NCI-H2081 treated with DMSO at 0.1 percent for 48 hours (cell line): ENCODE measurements at places on chromosomes 2 and 18.
A peak's percentile ranks its signal among the peaks of the same experiment; 100 is the strongest.

- DNase-seq: no peak
These were observed 354.8 kb downstream of the MEIS1 start for GRCh38 chr2:66789741-66790140.

DNA sequence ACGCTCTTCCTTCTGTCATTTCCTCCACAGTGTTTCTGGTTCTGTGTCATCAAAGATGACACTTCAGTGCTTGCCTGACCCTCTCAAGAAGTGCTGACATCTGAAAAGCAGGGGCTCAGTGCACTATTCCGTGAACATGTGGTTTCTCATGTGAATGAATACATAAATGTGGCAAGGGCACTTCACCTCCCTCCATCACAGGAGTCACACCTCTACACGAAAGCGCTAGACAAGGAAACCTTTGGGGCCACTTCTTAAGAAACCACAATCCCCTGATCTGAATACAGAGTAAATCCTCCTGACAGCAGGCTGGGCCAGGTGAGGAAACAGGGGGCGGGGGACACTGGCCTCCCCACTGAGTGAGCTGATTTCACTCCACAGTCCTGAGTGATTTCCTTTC, 145.8 kb upstream of the ACAA2 start:
- no peak for DNase-seq

GRCh38 chr2:63827749-63828148, 13.9 kb upstream of the UGP2 start:
- no peak for DNase-seq

- DNase-seq: no peak
These were observed 43.4 kb upstream of the ANKRD62 start for GRCh38 chr18:12049978-12050811.

GRCh38 chr18:79260023-79260422, 135.7 kb upstream of the NFATC1 start:
- no peak for DNase-seq

GRCh38 chr18:42891705-42892104, 223.8 kb downstream of the RIT2 start:
- DNase-seq: peak; percentile 29

DNA sequence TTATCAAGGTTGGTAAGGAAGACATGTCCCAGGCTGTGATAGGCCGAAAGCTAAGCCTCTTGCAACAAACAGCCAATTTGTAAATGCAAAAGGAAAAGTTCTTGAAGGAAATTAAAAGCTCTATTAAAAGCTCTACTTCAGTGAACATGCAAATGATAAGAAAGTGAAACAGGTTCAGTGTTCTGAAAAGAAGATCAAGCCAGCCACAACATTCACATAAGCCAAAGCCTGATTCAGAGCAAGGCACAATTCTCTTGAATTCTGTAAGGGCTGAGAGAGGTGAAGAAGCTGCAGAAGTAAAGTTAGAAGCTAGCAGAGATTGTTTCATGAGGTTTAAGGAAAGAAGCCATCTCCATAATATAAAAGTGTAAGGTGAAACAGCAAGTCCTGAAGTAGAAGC, 1259.5 kb upstream of the PIK3C3 start:
- no peak for DNase-seq

- no peak for DNase-seq
These were observed 60.9 kb upstream of the MMADHC start for GRCh38 chr2:149648282-149649030.

DNA sequence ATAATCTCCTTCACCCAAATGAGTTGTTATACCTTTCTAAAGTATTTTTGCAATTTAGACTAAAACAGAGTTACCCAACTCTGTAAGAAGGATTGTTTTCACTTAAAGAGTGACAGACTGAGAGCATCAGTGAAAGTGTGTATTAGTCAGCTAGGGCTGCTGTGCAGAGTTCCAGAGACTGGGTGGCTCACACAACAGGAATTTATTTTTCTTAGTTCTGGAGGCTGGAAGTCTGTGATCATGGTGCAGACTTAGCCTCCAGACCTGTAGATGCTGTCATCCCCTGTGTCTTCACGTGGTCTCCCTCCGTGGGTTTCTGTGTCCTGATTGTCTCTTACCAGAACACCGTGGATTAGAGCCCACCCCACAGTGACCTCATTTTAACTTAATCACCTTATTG, 40.0 kb downstream of the BCL2L11 start:
- DNase-seq: no peak
